ENCODE measurements at places on chromosomes 5 and 9.

DNA sequence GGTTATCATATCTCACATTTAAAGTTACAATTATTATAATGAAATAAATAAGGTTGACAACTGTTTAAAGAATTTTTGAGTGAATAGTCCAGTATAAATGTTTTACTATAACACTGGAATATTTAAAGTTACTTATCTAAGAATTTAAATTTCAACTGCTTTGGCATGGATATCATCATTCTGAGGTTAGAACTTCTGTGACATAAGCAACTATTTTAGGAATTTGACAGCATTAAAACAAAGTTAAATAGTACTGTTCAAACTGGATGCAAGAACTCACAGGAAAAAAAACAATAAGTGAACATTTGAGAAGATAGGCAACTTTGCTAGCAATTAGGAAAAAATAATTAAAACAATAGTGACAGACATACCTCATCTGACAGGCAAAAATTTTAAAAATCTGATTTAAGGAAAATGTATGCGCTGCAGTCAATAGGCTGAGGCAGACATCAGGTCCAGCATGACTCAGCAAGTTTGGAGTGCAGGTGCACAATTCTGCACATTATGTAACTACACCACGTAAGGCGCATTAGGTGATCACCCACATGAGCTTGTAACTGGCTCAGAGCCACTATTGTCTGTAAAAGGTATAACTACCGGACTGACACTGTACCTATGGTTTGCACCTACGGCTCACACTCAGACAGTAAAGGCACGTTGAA lies 180.6 kb downstream of the PDE4D start:
- no peak for DNase-seq

GRCh38 chr9:84285381-84285780 lies 55.2 kb downstream of the SLC28A3 start:
- no peak for DNase-seq

GRCh38 chr9:5493679-5494511 lies 16.4 kb upstream of the PDCD1LG2 start:
- no peak for DNase-seq

GRCh38 chr5:72722792-72723452 lies 93.5 kb upstream of the TNPO1 start:
- DNase-seq = no peak

DNA sequence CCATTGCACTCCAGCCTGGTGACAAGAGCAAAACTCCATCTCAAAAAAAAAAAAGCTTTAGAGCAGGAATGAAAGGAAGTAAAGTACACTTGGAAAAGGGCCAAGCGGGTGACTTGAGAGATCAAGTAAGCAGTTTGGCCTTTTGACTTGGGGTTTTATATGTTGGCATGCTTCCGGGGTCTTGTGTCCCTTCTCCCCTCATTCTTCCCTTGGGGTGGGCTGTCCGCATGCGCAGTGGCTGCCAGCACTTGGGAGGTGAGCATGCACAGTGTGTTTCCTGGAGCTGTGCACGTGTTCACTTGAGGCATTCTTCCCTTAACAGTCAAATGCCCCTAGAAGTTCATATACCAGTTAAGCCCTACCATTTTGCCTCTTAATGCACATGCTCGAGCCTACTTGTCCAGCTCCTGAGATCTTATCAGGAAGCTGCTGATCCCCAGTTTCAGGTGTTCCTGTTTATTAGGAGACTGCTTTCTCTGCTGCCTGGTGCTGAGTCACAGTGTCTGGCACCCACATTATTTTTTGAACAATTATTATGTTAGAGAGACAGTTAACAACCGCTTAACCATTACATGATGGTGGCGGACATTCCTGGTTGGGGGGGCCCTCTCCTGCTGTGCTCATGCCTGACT lies 32.6 kb upstream of the PRRC2B start:
- no peak for DNase-seq

DNA sequence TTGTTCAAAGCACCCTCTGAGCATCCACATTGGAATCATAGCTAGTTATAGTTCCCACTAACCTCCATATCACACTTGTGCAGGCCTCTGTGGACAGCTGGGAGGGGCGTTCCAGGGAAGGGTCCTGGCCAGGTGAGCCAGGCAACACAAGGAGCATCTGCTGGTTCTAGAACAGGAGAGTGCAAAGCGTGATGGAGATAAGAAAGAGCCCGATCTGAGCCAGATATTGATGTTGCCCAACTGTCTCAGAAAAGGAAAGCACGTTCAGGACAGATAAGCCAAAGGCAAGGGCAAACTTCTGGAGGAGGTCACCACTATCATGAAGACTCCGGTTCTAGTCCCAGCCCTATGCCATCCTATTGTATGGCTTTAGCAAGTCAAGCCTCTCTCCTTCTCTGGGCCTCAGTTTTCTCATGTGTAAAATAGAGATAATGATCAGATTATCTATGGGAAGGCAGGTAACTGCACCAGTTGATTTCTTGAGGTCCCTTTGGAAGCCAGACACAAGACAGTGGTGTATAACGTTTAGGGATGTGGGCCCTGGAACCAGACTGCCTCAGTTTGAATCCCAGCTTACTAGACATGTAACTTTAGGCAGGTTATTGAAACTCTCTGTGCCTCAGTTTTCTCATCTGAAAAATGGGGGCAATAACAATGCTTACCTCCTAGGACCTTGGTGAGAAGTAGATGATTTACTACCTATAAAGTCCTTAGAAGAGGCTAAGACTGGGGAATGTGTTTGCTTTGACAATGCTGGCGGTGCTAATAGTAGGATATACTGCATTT lies 19.8 kb downstream of the GABBR2 start:
- DNase-seq = no peak

DNA sequence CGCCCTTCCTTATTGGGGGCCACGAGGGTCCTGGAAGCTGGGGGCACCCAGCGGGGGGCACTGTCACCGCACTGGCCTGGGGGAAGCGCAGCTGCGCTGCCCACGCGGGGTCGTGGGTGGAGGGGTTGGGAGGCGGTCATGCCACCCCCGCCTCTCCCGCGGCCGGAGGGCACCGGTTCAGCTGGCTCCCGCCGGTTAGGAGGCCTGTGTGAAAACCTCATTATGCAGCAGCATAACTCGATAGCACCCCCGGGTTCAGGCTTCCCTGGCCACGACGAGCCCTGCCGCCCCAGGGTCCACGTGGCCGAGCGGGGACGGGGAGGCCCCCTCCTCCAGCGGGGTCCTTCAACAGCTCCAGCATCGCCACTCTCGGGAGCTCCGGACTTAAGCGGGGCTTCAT lies 91.2 kb upstream of the ERCC6L2 start:
- DNase-seq = no peak

GRCh38 chr9:7328453-7328852 lies 471.1 kb downstream of the DMAC1 start:
- no peak for DNase-seq

DNA sequence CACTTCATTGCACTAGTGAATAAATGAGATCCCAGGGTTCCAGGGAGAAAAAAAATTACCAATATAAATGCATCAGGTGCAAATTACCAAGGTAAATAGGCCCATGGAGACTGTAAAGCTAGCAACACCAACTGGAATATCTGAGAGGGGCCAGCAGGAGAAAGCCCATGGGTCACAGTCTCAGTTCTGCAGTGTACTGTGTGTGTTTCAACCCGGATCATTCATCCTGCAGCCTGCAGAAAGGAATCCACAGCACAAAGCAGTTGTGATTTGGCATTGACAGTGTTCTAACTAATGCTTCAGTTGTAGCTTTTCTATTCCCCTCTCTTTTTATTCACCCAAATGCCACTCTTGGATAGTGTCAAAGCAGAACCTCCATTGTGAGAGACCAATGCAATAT lies 171.0 kb downstream of the EFNA5 start:
- DNase-seq = no peak

DNA sequence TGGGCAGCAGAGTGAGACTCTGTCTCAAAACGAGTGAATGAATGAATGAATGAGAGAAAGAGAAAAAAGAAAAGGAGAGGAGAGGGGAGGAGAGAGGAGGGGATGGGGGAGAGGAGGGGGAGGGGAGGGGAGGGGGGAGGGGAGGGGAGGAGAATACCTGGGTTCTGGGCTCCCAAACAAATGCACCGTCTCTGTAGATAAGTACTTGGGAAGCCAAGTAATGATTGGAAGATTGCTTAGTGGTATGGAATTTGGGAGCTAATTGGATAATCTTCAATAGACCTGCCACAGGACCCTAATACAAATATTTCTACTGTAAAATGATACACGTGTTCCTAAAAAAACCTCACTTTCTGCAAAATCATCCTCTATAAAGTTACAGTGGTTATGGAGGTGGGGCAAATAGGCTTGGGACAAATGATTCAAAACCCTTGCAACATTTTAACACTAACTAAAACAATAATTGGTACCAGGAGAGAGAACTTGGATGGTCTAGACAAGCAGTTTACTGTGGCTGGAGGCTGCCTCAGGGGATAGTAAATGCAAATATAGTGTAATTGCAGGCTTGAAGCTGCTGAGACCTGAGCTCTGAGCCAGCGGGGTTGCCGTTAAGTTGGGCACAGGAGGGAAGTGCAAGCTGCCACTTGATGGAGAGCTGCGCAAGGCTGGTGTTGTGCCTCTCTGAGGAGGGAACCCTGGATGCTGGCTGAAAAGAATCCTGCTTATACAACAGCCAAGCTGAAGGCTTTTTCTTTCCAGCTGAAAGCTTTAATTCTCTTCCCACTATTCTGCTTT lies 3.5 kb downstream of the HEMGN start:
- DNase-seq = peak; percentile 83

DNA sequence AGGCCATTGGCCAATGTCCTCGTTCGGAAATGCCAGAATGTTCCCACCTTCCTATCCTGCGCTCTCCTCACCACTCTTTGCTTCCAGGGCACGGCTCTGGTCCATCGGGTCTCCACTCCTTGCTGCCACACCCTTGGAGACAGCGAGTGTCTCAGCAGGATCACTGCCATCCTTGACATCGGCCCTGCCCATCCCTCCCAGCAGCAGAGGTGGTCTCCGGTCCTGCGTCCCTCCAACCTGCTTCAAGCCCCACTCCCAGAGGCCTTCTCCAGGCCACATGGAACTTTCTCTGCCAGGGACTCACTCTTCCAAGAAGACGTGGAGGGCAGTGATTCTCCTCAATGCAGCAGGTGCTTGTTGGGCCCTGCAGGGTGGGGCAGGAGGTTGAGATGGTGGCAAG lies 42.7 kb downstream of the IRX2 start:
- no peak for DNase-seq

GRCh38 chr9:120865176-120865575 lies 11.8 kb downstream of the PHF19 start:
- no peak for DNase-seq

- DNase-seq = no peak
Observed at GRCh38 chr9:116662646-116663310, 24.3 kb upstream of the TRIM32 start.

DNA sequence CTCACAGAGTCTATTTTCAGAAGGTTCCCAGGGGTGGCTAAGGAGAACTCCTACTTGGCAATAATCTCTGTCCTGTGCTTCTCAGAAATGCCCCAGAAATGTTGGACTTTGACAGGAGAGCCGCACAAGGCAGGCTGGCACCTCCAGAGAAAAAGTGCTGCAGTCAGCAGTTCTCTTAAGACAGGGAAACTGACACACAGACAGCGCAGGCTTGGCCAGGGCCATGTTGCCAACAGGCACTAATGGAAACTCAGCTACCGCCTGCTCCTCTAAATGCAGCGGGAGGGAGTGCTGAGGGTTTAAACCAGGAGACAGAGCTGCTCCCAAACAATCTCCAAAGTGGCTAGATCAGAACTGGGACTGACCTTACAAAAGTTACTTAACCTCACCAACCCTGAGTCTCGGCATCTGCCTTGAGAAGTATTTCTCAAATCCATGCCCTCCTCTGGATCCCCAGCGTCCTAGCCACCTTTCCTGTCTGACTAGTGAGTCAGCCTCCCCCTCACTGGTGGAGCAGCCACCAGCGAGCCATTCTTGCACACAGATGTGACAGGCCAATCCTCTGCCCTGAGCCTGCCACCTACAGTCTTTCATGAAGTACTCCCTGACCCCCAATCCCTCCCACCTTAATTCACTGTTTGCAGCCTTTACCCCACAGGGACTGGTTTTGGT lies 186.4 kb downstream of the CDK5RAP2 start:
- no peak for DNase-seq

GRCh38 chr9:135604437-135605237 lies 34.7 kb downstream of the GLT6D1 start:
- no peak for DNase-seq

DNA sequence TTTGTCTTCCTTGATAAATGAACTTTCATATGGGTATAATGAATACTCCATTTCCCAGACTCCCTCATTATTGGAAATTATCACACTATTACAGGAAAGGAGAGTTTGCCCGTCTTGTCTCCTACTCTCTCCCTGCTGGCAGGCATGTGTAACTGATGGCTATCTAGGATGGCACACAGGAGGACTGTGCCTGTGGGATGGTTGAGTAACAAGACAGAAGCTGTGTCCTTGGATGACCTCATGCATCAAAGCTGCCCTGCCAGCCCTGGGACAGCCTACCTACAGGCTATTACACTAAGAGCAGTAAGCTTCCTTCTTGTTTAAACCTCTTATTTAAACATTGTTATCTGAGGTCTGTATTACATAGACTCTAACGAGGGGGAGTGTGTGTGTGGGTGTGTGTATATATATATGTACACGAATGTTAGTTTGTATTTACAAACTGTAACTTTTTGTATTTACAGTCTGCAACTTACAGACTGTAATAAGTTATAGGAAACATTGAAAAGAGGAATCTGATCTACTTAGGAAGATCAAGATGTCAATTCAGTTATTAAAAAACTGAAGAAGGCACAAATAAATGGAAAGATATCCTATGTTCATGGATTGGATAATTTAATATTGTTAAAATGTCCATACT lies 247.6 kb upstream of the ACO1 start:
- no peak for DNase-seq

DNA sequence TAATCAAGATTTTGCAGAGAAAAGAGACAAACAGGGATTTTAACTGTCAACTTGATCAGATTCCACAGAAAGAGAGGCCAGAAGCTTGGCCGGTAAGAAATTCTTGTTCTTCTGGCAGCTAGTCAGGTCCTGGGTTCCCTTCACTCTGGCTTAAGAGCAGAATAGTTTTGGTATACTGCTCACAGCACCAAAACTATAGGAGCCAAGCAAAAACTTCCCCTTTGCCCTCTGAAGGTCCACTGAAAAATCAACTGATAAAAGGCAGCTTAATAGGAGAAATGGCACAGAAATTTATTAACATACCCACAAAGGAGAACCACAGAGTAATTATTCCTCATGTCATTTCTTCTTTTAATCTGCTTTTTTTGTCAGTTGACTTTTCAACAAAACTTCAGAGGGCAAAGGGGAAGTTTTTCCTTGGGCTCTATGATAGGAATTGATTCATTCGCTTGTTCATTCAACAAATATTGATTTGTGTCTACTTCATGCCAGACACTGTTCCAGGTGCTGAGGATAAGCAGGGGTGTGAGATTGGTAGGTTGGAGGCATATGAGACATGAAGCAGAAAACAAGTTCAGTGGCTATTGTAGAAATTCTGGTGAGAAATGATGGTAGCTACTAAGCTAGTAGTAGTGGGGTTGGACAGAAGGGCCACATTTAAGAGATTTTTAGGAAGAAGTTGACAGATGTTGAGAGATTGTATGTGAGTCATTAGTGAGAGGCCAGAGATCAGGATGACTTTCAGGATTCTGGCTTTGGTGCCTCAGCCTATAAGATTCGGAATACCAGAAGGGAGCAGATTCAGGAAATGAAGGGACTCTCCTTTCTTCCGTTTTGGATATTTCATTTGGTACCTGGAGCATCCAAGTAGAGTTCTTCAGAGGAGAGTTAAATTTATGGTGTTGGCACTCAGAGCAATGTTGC lies 20.6 kb upstream of the NNT start:
- no peak for DNase-seq

Measured in NCI-H526 treated with DMSO at 0.1 percent for 48 hours (cell line).